Activated T-helper 17 cell treated with anti-CD3 and anti-CD28 coated beads, Interleukin-2, amount 50 U/mL, for 72 hours (primary cell): ENCODE measurements at places on chromosomes 6 and 20.

DNA sequence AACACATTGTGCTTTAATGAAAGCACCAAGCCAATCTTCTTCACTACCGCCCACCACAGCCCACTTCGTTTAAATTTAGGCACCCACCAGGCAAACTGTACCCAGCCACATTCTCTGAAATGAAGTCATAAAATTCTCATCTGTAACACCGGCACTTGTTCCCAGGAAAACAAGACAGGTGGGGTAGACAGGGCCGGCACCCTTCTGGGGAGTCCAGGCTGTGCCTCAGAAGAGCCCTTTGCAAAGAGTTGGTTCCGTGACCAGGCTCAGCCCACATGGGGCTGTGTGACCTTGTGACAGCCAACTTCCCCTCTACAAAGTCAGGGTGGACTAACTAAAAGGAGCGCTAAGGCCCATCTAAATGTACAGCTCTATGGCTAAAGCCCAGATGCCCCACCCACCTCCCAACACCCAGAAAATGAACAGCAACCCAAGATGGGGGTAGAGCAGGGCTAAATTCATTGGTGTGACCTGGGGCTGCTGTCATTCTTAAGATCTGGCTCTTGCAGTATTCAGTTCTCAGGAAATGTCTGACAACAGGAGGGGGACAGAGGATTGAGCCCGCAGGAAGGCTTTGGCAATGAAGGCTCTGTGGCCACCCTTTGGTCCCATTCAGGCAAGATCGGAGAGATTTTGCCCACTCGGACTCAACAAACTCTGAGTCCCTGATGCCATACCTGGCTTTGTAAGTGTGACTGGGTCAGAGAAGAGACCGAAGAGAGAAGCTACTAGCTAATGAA, 56.7 kb downstream of the TRERF1 start:
- ATAC-seq: no peak

GRCh38 chr20:12404941-12405340, 487.2 kb downstream of the BTBD3 start:
- ATAC-seq: no peak

DNA sequence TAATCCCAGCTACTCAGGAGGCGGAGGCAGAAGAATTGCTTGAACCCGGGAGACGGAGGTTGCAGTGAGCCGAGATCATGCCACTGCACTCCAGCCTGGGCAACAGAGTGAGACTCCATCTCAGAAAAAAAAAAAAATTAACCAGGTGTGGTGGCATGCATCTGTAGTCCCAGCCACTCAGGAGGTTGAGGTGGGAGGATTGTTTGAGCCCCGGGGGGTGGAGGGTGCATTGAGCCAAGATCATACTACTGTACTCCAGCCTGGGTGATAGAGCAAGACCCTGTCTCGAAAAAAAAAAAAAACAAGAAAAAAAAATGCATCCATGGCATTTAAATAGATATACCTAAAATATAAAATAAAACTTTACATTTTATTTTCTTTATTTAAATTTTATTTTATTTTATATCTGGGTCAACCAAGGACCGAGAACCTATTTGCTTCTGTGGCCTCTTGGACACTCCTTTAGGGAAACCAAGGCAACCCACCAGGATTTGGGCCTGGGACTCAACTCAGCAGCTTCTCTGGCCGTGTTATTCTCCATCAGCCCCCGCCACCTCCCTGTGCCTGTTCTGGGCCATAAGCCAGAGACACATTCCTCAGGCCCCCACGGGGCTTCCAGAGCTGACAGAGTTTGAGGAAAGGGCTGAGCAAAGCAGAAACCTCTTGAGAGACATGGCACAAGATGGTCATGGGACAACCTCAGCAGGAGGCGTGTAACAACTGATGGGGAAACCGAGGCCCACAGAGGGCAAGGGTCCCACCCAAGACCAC, 6.2 kb downstream of the SNTA1 start:
- ATAC-seq: no peak

DNA sequence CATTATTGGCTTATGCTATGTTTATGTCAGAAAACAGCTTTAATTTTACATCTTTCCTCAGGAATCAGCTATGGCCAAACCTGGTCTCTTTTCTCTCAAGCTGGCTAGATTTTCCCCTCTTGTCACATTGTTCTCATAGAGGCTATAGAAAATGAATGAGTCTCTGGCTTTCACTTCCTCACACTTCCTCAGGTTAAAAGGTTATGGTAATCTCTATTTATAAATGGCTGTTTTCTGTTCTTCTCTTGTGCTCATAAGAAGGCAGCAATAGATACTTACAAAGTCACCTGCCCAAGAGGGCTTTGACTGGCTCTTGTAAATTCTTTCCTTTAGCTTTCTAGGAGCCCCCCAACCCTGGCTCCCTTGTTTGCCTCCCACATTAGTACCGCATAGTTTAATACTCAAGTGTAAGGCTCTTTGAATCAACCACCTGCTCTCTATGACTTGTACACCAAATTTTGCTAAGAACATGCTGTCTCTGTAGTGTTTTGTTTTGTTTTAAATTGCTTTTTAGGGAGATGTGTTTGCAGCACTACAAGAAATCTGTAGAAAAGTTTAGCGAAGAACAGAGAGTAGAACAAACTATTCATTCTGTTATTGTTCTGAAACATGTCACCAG, 897.4 kb upstream of the CITED2 start:
- no peak for ATAC-seq

DNA sequence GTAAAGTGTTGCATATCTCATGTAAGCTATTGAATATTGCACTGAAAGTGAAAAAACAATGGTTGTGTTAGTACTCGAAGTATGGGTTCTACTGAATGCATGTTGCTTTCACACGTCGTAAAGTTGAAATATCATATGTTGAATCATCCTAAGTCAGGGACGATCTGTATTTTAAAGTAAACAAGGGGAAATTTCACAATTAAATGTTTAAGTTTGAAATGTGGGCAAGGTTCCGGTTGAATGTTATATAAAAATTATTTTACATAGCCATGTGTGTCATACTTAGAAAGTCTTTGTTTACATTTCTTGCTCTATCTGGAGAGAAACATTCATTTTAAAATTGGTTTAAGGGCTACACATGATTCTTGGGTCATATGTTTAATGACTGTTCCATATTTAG, 76.8 kb downstream of the AKAP7 start:
- ATAC-seq: no peak
